ENCODE measurements at places on chromosomes 5 and 9.

DNA sequence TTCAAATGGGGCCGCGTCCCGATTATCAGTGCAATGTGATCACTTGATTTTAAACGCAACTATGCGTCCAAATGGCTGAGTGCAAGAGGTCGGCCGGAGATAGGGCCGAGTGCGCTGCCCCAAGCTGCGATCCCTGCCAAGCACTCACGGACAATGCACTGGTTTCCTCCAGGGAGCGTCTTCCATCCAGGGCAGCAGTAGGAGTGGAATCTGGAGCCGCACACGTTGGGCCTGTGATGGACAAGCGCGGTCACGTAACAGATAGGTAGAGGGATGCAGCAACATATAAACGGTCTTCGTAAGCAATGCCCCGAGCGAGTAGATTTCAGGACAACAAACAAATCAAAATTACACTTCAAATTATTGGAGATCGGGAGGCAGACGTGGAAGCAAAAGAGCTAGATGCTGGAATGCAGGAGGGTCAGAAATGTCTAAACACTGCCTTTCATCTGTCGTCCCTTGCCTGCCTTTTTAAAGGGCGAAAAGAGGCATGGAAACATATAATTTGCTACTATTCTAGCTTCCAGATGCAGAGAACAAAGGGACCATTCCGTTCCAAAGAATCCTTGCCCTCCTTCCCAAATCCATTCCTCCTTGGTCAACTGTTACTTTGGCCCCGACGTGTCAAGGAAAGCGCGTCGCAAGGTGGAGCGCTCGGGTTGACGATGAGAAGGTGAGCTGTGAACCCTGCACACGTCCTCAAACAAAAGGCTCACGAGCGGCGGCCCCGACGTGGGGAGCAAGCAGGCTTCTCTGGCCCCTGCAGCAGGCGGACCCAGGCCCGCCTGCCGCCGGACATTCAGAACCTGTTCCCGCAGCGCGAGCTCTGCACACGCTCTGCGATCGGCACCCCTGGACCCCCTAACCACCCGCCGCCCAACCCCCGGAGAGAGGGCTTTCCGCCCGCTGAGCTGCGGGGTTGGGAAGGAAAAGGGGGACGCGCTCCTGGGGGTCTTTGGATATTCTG is 1.5 kb downstream of the FBN2 start:
- peak; percentile 48 for DNase-seq

DNA sequence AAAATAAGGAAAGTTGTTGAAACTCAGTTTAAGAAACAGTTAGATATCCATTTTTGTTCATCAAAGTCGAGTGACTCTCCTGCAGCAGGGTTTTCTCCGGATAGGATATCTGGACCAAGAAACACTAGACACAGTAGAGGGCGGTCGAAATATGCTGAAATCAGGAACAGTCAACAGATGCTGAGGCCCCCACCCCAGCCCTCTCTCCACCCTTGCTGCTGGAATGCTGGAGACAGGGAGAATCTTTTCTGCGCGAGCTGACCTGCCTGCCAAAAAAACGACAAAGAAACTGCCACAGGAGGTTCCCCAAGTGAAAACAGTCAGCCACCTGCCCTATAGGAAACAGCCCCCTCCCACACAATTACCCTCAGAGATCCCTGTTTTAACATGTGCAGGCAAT is 4.3 kb upstream of the IL13 start:
- no peak for DNase-seq

- no peak for DNase-seq
Observed at GRCh38 chr5:131431794-131432193, 167.9 kb downstream of the CDC42SE2 start.

GRCh38 chr9:134496413-134497282 is 145.0 kb upstream of the COL5A1 start:
- DNase-seq: peak; percentile 87

DNA sequence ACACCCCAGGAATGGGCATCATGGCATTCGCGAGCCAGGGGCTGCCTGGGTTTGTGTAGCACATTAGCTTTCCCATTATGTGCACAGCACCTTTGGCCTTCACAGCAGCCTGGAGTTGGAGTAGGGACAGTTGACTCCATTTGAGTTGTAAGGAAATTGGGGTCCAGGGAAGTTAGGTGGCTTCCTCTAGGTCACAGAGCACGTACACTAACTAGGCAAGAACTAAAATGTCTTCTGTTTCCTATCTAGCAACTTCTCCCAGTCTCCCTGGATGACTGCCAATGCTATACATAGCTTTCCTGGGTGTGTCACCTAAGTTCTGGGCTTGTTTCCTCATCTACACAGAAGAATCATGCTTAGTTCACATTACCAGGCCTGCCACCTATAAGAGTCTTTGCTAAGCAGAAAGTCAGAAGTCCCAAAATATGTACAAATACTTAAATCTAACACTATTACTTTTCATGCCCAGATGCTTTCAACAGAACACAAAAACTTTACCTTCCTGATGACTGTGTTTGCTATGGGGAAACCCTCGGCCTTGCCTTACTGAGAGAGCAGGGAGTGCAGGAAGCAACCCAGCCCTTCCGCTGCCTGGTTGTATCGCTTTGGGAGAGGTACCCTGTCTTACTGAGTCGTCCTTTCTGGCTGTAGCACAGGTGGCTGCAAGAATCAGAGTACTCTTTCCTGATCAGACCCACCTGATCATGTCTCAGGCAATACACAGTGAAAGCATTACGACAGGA is 12.0 kb downstream of the MACROH2A1 start:
- DNase-seq: peak; percentile 95

- DNase-seq: no peak
Observed at GRCh38 chr9:121292801-121293241, 24.9 kb downstream of the GSN start.

DNA sequence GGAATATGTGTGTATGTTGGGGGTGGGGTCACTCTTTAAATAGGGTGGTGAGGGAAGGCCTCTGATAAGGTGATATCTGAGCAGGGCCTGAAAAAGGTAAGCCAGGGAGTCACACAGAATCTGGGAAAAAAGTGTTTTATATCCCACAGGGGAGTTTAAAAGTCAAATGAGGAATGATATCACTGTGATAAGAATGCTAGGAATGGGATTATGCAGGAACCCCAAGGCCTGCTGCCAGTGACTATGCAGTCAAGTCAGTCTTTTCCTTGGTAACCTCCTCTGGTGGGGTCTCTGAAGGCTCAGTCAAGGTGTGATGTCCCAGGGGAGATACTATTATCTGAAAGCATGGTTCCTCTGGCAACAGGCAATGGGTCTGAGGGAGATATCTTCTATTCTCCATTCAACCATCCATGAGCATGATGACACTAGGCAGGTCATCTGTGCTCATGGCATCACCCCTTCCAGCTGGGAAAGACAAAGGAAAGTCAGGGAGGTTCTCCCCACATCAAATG is 53.5 kb downstream of the GRIA1 start:
- no peak for DNase-seq

DNA sequence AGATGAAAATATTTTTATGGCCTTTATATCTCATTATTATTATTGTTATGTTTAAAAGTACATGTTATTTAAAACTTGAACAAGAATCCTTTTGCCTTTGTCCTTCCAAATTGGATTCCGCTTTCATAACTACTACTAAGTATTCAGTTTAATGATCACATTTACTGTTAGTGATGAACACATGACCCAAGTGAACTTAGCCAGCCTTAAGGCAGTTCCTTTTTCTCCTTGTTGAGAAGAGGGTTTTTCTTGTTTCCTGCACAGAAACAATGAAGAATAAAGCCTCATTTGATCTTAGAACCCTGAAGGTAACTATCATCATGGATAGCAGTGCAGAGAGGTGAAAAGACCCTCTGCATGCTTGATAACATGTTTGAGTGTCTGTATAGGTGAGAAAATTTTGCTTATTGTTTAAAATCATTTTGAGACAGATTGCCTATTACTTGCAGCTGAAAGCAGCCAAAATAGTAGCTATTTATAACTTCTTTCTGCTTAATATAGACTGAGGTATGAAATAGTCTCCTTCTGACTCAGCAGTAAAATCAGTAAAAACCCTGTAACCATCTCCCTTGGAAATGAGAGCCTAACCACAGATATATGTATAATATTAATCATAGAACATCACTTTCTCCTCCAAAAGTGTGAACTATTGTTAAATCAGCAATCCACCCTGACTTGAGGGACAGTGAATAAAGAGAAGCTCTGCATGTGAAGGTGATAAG is 266.2 kb downstream of the SPATA31D1 start:
- no peak for DNase-seq

GRCh38 chr5:84634256-84634655 is 249.6 kb upstream of the EDIL3 start:
- DNase-seq: no peak

- DNase-seq: no peak
Observed at GRCh38 chr9:135273008-135273407, 185.5 kb downstream of the OLFM1 start.

DNA sequence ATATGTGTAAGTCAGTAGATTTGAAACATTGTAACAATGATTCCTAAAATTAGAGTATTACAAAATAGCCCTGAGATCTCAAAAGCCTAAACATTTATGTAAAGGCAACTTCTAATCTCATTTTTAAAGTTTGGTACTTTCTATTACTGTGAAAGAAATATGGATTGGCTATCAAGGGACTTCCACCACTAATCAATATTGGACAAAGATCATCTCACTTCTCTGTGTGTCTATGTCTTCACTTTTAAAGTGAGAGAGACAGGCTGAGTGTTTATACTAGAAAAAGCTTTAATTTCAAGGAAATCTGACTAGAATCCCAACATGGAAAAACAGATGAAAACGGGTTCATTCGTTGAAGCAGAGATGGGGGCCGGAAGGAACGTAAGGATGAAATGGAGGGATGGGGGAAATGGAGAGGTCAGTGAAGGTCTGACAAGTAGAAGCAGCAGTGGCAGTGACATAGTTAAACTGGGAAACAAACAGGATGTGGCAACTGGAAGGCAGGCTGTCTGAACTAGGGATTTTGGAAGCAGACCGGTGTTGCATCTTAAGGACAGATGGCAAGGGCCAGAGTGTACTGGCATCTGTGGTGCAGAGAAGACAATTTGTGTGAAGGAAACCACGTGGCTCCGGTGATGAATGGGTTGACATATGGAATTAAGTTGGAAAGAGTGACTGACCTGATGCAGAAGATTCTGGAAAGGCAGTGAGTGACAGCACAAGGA is 60.8 kb downstream of the PDE4D start:
- DNase-seq: no peak

GRCh38 chr9:123611226-123611625 is 255.2 kb downstream of the CRB2 start:
- no peak for DNase-seq

DNA sequence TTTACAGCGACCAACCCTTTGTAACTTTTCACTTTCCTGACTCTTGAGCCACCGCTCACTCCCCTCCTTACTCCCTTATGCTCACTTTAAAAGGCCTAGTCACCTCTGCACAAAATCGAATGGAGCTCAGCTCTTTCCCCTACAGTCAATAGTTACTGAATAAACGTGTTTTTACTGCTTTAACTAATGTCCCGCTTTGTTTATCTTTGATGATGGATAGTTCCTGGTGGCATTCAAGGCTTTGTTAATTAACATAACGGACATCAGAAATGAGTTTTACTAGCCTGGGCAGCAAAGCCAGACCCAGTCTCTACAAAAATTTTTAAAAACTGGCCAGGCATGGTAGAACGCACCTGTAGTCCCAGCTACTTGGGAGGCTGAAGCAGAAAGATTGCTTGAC is 5.0 kb downstream of the SERINC5 start:
- no peak for DNase-seq

DNA sequence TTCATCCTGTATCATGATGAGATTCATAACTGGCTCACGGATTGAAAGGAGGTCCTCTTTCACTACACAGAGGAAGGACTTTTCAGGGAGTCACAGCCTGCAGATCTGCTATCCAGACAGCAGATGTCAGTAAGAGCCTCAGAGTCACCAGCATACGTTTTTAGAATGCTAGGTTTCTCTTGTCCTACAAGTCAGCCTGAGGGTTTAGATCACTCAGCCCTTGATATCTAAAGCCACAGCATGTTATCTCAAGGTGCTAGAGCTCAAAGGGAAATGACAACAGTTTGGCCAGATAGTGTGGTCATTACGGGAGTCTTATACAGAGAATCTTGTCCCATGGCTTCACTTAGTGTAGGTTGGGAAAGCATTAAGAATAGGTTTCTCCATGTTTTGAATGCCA is 30.9 kb upstream of the SLC46A2 start:
- peak; percentile 68 for DNase-seq

DNA sequence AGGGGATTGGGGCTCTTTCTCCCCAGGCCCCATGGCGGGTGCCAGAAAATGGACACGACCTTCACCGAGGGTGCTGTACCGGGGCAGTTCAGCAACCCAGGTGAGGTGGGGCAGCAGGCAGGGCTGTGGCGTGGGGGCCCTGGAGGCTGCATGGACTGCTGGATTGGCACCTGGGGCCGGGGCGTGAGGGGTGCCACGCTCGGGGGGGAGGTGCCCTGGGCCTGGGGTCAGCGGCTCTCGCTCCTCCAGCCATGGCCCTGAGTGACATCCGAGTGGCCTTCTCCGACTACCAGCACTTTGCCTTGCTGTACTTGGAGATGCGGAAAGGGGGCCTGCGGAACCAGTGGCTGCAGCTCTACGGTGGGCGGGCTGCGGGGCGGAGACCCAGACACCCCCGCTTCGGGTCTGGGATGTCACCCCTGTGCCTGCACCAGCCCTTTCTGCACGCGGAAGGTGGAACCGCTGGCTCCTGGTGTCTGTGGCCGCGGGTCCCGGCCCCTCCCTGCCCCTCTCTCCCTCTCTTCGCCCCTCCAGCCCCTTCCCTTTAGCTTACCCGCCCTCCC is 1.8 kb downstream of the LCNL1 start:
- no peak for DNase-seq

DNA sequence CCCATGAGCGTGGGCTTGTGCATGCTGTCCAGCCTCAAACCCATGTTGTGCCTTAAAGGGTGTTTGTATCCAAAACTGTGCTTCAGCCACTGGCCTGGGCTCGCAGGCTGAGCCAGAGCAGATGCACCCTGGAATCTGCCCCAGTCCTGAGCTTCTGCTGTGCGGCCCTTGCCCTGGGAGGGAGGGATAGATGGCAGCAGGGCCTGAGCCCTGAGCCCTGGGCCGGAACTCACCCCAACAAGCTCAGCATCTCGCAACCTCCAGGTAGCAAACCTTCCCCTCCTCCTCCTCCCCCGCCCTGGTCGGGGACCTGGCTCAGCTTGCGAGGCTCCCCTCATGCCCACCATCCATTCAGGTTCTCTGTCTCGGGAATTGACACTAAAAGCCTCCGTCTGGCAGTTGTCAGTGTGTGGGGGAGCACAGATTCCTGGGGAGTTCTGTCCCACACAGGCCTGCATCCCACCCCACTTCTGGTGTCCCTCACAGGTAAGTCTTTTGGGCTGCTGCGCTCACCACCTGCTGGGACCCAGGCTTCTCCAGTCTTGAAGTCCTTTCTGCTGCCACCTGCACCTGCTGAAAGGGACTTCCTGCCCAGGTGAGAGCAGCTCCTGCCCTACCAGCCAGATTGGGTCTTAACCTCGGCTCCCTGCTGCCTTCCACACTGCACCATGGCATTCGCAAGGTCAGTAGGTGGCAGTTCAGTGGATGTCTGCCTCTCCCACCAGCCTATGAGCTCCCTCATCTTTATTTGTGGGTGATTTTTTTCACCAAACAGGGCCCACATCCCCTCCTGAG is 55.2 kb upstream of the OLFM1 start:
- no peak for DNase-seq

DNA sequence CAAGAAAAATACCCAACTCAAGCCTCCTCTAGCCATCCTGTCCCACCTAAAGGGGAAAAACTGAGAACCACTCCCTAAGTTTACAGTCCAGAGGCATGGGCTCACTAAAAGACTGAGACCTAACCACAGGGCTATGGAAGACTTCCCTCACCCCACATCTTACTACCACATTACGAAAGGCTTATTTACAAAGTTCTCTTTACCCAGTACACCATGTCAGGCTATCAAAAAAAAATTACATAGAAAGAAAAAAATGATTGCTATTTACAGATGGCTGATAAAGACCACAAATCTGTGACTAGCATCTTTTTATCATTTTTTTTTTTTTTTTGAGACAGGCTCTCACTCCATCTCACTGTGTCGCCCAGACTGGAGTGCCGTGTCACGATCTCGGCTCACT is 69.7 kb upstream of the TNPO1 start:
- no peak for DNase-seq

Measured in ELR (cell line).